ENCODE measurements at places on chromosomes 5 and 9. TPM values are rescaled to one million over a fixed set of nuclear protein-coding genes. Genes with fewer than 3 reads are reported as not detected.

The ZNF367 gene
- 25.8 TPM for total RNA-seq

The INSL4 gene
- not detected for total RNA-seq

The PSAT1 gene
- total RNA-seq: 230 TPM

GRCh38 chr5:139245637-139246339, 47.6 kb upstream of the SIL1 start:
- no peak for DNase-seq

- DNase-seq: no peak
These were observed 35.2 kb downstream of the MVB12B start for GRCh38 chr9:126361810-126362238.

- DNase-seq: no peak
These were observed 20.9 kb downstream of the NDUFA8 start for GRCh38 chr9:122138560-122139268.

Measured in MG63 (cell line).